HFFc6 (cell line): ENCODE measurements at places on chromosomes 11 and 22. TPM values are rescaled to one million over a fixed set of nuclear protein-coding genes. Genes with fewer than 3 reads are reported as not detected.

DNA sequence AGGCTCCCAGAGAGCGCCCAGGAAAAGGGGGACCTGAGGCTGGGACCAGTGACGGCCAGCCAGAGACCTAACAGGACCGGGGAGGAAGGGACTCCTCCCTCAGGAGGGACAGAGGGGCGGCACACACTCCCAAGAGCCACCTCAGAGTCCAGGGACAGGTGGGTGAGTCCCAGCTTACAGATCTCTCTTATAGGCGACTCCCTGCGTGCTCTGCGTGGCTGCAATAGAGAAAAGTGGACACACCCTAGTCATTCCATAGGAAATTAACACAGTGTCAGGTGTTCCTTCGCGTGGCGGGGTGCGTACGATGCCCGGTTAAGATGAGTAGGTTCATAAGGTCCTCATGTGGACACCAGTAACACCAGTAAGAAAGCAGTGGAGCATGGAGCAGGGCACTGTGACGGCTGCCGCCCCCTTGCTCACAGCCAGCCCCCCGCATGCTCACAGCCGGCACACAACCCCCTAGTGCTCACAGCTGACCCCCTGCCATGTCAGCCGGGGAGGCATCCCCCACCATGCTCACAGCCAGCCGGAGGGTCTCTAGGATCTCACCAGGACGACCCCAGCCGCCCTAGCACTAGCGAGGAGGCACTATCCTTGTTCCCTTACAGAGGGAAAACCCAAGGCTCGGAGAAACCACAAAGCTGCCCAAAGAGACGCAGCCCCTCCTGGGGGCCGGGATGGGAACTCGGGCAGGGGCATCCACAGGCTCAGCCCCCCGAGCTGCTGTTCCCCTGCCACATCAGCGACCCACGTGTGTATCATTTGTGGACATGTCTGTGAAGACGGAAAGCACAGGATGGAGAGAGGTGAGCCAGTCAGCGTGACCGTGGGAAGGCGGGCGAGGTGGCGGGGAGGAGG is 426.8 kb downstream of the TBC1D22A start:
- H3K4me3 ChIP-seq: no peak overlapping the region
- no peaks in the 10 kb centered on the region for H3K36me3 ChIP-seq
- no peak for DNase-seq
- H3K4me1 ChIP-seq: no peaks in the 10 kb centered on the region
- H3K27ac ChIP-seq: no peak overlapping the region

RIMBP3C gene
- total RNA-seq: 0.15 to 0.29 TPM (median 0.17 TPM) in 3 replicates

- H3K4me1 ChIP-seq: no peaks in the 10 kb centered on the region
- H3K27ac ChIP-seq: no peak overlapping the region
- DNase-seq: no peak
These were observed 131.4 kb downstream of the DCDC1 start for GRCh38 chr11:31237819-31238760.

GRCh38 chr11:118916842-118917388 is 8.8 kb downstream of the BCL9L start:
- peaks cover 13% of the 10 kb centered on the region; the same call in 1 of the 2 replicates for H3K36me3 ChIP-seq
- peak overlapping the region; percentile 100 for H3K27ac ChIP-seq
- H3K27me3 ChIP-seq: peaks cover 6% of the 10 kb centered on the region
- H3K4me3 ChIP-seq: peak overlapping the region; percentile 88

DNA sequence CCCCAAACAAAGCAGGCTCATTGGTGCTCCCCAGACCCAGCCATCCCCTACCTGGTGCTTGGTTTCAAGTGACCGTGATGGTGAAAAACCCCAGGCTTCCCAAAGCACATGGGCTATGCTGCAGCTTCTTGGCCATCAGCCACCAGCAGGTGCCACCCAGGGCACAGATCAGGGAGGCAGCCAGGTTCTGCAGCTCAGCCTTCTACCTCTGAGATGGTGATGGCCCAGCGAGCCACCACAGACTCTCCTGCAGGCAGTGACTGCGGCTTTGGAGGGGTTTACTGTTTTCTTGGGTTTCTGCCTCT is 70.0 kb upstream of the ALX4 start:
- no peaks in the 10 kb centered on the region for H3K4me1 ChIP-seq
- H3K36me3 ChIP-seq: no peaks in the 10 kb centered on the region
- H3K27me3 ChIP-seq: peaks cover 33% of the 10 kb centered on the region
- H3K4me3 ChIP-seq: no peak overlapping the region
- DNase-seq: no peak

IL18 gene
- 0.83 to 1.3 TPM (median 1.3 TPM) in 3 replicates for total RNA-seq

TSSK2 gene
- not detected in 3 replicates for total RNA-seq

CASP5 gene
- not detected in 2 replicates for total RNA-seq

- no peaks in the 10 kb centered on the region for H3K27me3 ChIP-seq
- H3K4me1 ChIP-seq: peaks cover 28% of the 10 kb centered on the region
- H3K4me3 ChIP-seq: no peak overlapping the region
- no peaks in the 10 kb centered on the region for H3K36me3 ChIP-seq
These were observed 435.4 kb downstream of the TMEM135 start for GRCh38 chr11:87473174-87473573.

CHRM4 gene
- total RNA-seq: not detected in 3 replicates

DNA sequence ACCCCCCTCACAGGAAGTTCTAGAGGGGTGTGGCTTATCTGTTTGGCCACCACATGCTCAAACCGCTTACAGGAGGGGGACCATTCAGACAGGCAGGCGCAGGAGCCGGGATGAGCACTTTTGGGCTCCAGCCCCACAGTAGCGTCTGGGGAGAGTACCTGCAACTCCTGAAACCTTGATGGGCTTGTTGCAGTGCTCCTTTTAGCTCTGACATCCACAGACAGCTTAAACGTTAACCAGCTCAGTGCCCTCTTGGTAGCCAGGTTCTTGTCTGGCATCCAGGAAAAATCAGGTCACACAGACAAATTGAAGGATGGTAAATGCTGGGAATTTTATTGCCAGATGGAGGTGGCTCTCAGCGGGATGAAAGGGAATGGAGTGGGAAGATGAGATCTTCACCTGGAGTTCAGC is 326.3 kb downstream of the ETS1 start:
- no peaks in the 10 kb centered on the region for H3K4me1 ChIP-seq
- no peak overlapping the region for H3K27ac ChIP-seq
- H3K36me3 ChIP-seq: no peaks in the 10 kb centered on the region

DTX4 gene
- total RNA-seq: 3.8 to 4.1 TPM (median 4.0 TPM) in 3 replicates

GRCh38 chr11:7509966-7510365 is 3.8 kb upstream of the PPFIBP2 start:
- no peaks in the 10 kb centered on the region for H3K36me3 ChIP-seq
- peaks cover 14% of the 10 kb centered on the region for H3K27me3 ChIP-seq
- peaks cover 10% of the 10 kb centered on the region; the same call in 1 of the 2 replicates for H3K4me1 ChIP-seq
- H3K27ac ChIP-seq: no peak overlapping the region
- H3K4me3 ChIP-seq: no peak overlapping the region
- no peak for DNase-seq

DNA sequence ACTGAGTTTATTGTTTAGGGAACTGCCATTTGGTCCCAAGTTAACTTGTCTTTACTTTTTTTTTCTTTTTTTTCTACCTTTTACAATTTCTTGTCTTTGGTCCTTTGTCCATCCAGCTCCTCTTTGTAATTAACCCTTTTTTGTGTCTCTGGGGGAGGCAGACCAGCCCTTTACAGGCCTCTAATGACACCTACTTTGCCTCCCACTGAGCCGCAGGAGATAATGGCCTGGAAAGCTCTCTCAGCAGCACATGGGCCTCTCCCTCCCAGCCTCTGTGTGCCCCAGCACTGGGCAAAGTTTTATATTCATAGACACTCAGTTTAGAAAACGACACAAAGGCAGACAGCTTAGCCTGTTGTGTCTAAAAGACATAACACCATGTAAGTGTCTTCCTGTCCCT is 480.4 kb downstream of the SOX6 start:
- no peak overlapping the region for H3K27ac ChIP-seq
- H3K36me3 ChIP-seq: no peaks in the 10 kb centered on the region
- H3K27me3 ChIP-seq: peaks cover 2% of the 10 kb centered on the region; the same call in 1 of the 2 replicates
- no peak for DNase-seq
- H3K4me1 ChIP-seq: no peaks in the 10 kb centered on the region
- H3K4me3 ChIP-seq: no peak overlapping the region

PTPMT1 gene
- 55.4 to 67.2 TPM (median 58.2 TPM) in 3 replicates for total RNA-seq

DNA sequence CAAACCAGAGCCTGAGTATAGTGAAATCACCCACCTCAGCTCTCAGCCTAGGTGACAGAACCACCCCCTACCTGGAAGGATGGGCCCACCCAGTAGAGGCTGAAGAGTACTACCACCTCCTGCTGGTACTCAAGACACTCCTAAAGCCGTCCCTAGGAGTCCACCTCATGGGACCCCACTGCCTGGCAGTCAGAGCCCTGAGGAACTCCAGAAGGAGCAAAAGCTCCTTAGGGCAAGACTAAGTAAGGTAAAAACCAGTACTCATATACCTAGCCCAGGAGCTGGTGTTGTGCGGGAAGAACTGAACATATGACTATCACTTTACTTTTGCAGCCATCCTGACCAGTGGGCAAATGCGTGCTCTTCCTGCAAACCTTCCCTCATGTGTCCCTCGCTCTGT is 36.3 kb downstream of the HIRA start:
- DNase-seq: no peak
- H3K4me1 ChIP-seq: no peaks in the 10 kb centered on the region
- H3K4me3 ChIP-seq: no peak overlapping the region
- no peaks in the 10 kb centered on the region for H3K27me3 ChIP-seq

- H3K4me3 ChIP-seq: no peak overlapping the region
- no peak overlapping the region for H3K27ac ChIP-seq
- no peaks in the 10 kb centered on the region for H3K36me3 ChIP-seq
- no peaks in the 10 kb centered on the region for H3K4me1 ChIP-seq
- DNase-seq: no peak
These were observed 17.6 kb upstream of the NCR3LG1 start for GRCh38 chr11:17333799-17334586.

RGL4 gene
- not detected in 3 replicates for total RNA-seq

GRCh38 chr22:43631846-43632245 is 180.3 kb downstream of the EFCAB6 start:
- no peaks in the 10 kb centered on the region for H3K27me3 ChIP-seq
- no peaks in the 10 kb centered on the region for H3K4me1 ChIP-seq
- H3K27ac ChIP-seq: no peak overlapping the region
- no peak for DNase-seq

MADD gene
- total RNA-seq: 27.6 to 28.7 TPM (median 28.5 TPM) in 3 replicates

DNA sequence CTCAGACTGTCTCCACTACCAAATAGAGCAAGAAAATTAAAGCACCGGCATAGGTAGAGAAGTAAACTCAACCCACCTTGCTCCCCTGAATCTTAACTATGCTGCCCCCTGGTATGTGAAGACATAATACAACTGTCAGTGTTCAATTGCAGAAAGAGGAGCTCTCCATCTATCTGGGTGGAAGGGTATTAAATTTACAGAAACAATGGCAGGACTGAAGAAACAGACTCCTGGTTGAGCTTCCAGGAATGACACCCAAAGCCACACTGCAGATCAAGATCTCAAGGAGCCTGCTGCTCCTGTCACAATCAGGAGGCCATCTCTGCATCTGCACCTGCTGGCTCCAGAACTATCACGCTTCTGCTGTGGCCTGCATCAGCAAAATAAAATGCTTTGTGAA is 132.1 kb upstream of the BMAL1 start:
- peaks cover 6% of the 10 kb centered on the region; the same call in 1 of the 2 replicates for H3K27me3 ChIP-seq
- peaks cover 5% of the 10 kb centered on the region for H3K4me1 ChIP-seq

CYP2D6 gene
- total RNA-seq: 0.13 to 0.69 TPM (median 0.15 TPM) in 3 replicates

DNA sequence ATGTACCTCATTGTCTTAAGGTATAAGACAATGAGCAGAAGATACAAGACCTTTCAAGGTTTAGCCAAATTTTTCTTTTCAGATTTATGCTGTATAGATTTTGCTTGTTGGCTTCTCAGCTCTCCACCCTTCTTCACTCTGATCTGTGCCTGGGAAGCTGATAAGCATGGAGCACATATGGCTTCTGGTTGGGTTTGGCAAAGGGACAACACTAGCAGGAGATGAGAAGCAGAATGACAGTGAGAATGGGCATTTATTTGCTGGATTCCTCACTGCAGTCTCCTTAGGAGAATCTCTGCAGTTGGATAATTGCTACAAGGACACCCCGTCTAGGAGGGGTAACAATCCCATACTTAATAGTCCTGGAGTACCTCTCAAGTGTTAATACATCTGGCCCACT is 474.8 kb upstream of the CCDC90B start:
- no peaks in the 10 kb centered on the region for H3K4me1 ChIP-seq
- no peak overlapping the region for H3K27ac ChIP-seq
- peaks cover 6% of the 10 kb centered on the region for H3K27me3 ChIP-seq
- no peak for DNase-seq

- no peak overlapping the region for H3K27ac ChIP-seq
- H3K4me1 ChIP-seq: no peaks in the 10 kb centered on the region
- no peak overlapping the region for H3K4me3 ChIP-seq
- H3K36me3 ChIP-seq: no peaks in the 10 kb centered on the region
These were observed 8.1 kb upstream of the TOP3B start for GRCh38 chr22:21990445-21991303.

BATF2 gene
- total RNA-seq: 0.15 to 0.41 TPM (median 0.22 TPM) in 3 replicates

DNA sequence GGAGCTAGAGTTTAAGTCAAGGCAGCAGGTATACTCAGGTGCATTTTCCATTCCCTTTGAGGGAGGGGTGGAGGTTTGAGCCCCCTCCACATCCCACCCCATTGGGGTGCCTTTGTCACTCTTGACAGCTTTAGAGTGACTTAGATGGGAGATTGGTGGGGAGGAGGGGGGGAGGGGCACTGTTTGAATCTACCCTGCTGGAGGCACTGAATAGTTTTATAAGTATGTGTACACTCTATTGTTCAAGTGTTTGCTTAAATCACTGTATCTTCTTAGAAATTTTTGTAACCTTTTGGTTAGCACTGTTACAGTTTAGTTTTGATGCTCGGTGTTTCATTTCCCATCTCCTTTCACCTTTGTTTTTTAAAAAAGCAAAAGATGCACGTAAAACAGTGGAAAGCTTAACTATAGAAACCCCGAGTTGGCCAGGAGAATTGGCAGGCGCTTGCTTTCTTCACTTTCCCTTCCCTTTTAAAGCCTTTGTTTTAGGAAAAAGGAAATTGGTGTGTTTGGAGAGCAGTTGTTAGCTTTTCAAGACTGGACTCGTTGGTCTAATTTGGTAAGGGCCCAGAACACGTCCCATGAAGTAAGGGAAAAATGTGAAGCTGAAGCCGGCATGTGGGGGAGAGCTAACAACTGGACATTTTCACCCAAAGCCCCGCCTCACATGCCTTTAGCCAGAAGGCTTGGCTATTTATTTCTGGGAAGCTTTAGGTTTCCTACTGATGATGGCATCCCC is 42.8 kb downstream of the TNRC6B start:
- no peak for DNase-seq
- no peaks in the 10 kb centered on the region for H3K27me3 ChIP-seq
- no peak overlapping the region; the same call in 1 of the 2 replicates for H3K4me3 ChIP-seq
- no peak overlapping the region for H3K27ac ChIP-seq
- peaks cover 7% of the 10 kb centered on the region; the same call in 1 of the 2 replicates for H3K36me3 ChIP-seq

GRCh38 chr11:18191376-18191775 is 18.7 kb downstream of the MRGPRX4 start:
- no peak overlapping the region for H3K27ac ChIP-seq
- H3K36me3 ChIP-seq: no peaks in the 10 kb centered on the region
- no peak for DNase-seq
- no peak overlapping the region for H3K4me3 ChIP-seq

RFPL2 gene
- not detected in 2 replicates for total RNA-seq

NUDT8 gene
- 2.2 to 3.6 TPM (median 2.5 TPM) in 3 replicates for total RNA-seq
